ENCODE measurements at places on chromosomes 2 and 18.

GRCh38 chr2:50492477-50492851 is 539.5 kb downstream of the NRXN1 start:
- DNase-seq = peak; percentile 75

- no peak for DNase-seq
Measured at GRCh38 chr18:44411262-44411905, 269.3 kb upstream of the SETBP1 start.

GRCh38 chr2:60484133-60484645 is 69.3 kb downstream of the BCL11A start:
- DNase-seq = no peak

DNA sequence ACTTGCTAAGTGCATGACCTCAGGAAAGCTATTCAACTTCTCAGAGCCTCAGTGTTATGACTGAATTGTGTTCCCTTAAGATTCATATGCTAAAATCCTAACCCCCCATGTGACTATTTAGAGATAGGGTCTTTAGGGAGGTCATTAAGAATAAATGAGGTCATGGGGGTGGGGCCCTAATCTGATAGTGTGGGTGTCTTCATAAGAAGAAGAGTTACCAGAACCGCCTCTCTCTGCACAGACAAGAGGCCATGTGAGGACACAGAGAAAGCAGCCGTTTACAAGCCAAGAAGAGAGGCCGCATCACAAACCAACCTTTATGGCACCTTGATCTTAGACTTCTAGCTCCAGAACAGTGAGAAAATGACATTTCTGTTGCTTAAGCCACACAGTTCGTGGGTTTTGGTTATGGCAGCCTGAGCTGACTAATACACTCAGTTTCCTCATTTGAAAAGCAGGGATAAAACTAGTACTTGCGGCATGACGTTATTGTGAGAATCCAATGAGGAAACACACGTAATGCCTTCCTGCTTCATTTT is 9.9 kb downstream of the SH2D6 start:
- no peak for DNase-seq

- DNase-seq = peak; percentile 76
Measured at GRCh38 chr2:98412751-98413458, 31.8 kb upstream of the INPP4A start.

DNA sequence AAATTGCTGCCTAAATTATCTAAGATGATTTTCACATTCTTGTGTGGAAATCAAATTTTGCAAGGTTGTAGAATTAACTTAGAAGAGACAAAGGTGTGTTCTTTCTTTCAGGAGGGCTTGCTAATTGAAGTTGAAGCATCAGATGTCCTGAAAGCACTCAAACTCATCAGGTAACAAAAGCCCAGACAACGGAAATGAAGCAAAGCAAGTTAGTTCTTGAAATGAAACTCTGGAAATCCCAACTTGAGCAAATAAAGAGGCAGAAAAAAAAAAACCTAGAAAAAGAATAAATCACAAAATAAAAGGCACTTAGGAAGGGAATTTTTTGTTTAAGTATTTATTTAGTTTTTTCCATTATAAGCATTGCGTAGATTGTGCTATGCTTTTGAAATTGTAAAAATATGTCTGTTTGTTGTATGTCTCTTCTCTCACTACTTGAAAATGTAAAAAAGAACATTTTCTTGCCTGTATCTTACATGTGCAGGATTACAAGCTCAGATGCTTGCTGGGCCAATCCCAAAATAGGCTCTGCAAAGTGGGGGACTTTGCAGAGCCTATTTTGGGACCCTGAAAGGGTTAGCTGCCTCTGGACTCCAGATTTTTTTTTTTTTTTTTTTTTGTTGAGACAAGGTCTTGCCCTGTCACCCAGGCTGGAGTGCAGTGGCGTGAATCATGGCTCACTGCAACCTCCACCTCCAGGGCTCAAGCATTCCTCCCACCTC is 46.7 kb downstream of the FAM161A start:
- no peak for DNase-seq

DNA sequence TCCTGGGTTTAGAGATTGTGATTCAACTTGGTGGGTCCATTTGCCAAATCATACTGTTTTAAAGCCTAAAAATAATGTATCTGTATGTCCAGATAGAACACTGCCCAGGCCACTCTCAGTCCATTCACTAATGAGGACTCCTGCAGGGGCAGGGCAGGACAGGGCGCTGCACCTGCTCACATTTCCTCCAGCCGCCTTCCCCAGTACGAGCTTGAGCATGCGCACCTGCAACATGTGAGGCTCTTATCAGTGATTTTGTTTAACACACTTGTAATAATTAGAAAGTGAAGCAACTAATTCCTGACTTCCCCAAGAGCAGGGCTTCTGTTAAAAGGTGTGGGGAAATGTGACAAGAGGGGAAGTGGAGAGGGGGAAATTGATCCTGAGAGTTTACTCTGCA is 89.7 kb downstream of the AFF3 start:
- no peak for DNase-seq

DNA sequence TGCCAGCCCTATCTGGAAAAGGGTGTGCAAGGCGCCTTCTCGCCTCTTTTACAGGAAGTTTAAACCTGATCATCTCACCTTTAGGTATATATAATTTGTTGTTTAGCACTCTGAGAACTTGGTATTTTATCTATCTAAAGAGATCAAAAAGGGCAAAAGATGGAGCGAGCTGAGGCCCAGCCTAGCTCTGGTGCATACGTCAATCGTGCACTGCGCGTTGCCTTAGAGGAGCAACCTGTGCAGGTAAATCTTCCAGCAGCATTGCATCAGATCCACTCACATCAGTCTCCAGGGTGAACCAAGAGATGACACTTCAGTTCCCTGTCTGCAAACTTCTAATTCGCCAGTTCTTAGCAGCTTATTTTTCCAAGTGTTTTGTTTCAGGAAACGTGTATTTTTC is 15.4 kb downstream of the BCL11A start:
- DNase-seq = no peak

GRCh38 chr18:36405611-36406010 is 108.1 kb downstream of the FHOD3 start:
- no peak for DNase-seq

DNA sequence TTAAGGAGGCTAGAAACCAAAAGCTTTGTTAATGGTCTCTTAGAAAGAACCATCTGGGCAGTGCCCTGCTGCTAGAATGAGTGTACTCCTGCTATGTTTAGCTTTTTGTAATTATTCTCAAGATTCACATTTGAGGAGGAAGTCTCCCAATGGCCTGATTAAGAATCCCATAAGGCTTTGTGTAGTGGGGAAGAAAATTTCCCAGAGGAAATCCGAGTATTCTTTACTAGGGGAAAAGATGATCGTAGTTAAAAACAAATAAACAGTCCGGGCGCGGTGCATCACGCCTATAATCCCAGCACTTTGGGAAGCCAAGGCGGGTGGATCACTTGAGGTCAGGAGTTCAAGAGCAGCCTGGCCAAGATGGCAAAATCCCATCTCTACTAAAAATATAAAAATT is 117.9 kb downstream of the PTRHD1 start:
- no peak for DNase-seq

GRCh38 chr2:169838743-169839489 is 11.7 kb downstream of the UBR3 start:
- no peak for DNase-seq

- no peak for DNase-seq
Measured at GRCh38 chr2:212919238-212919637, 232.2 kb downstream of the IKZF2 start.

- DNase-seq = no peak
Measured at GRCh38 chr2:205463466-205464025, 218.8 kb upstream of the NRP2 start.

DNA sequence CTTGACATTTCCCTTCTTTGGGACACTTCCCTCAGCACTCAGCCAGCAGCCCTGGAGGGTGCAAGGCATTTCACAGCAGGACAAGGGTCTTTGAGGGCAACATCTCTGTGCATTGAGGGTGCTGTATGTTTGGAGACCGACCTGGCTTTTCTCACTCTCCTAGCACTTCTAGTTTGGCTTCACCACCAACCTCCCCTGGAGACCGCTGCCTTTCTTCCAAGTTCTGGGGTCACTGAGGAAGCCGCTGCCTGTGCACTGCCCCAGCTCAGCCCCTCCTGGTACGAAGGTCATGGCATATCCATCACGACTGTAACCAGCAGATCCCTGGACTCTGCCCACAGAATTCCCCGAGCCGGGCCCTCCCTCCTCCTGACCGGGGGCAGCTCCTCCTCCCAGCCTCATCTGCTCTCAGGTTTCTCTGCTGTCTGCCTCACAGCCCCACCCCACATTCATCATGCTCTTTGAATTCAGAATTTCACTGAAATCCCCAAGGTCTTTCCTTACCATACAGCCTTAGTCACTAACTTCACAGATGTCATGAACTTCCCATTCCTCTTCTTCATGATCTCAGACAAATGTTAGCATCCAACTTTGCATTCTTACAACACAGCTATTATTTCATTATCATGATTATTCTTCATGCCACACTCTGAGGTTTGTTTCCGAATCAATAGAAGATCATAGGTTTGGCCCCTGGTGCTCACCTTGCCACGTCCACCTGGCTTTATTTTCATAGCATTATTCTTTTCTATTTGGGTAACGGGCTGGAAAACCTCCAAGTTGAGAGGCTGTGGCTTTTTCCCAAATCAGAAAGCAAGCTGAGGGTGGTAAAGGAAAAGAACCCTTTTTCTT is 113.0 kb upstream of the COPS8 start:
- DNase-seq = no peak

GRCh38 chr2:2641541-2642410 is 310.7 kb upstream of the MYT1L start:
- DNase-seq = no peak

GRCh38 chr2:3126911-3127621 is 250.6 kb downstream of the EIPR1 start:
- no peak for DNase-seq

GRCh38 chr2:206969192-206969591 is 29.9 kb downstream of the CPO start:
- no peak for DNase-seq

- no peak for DNase-seq
Measured at GRCh38 chr2:166643980-166644379, 149.9 kb upstream of the SCN7A start.

- no peak for DNase-seq
Measured at GRCh38 chr2:134348239-134348638, 94.4 kb downstream of the MGAT5 start.

DNA sequence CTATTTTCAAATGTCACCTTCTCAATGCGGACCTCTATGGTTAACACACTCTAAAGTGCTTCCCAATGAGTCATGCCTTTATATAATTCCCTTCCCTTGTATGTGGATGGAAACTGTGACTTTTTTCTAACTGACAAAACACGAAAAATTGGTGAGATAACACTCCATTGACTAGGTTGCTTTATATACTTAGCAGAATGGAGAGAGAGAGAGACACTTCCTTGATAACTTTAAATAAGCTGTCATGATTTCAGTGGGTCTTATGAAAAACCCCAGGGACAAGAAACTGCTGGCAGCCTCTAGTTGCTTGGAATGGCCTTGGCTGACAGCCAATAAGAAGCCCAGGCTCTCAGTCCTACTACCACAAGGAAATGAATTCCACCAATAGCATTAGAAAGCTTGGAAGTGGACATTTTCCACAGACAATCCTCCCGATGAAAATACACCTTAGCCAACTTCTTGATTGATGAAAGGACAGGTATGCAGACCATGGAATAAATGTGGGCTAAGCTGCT is 322.2 kb downstream of the ZNF804A start:
- peak; percentile 36 for DNase-seq

DNA sequence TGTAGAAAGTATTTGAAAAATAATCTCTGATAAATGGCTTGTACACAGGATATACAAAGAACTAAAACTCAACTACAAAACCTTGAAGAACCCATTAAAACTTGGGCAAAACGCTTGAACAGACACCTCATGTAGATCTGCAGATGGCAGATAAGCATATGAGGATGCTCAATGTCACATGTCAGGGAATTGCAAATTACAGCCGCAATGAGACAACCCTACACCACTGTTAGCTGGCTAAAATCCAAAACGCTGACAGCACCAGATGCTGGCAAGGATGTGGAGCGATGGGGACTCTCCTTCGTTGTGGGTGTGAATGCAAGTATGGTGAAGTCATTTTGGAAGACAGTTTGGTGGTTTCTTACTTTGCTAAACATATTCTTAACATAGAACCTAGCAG is 53.7 kb downstream of the SNTG2 start:
- DNase-seq = no peak

- no peak for DNase-seq
Measured at GRCh38 chr2:187078297-187078696, 229.3 kb upstream of the ZSWIM2 start.

DNA sequence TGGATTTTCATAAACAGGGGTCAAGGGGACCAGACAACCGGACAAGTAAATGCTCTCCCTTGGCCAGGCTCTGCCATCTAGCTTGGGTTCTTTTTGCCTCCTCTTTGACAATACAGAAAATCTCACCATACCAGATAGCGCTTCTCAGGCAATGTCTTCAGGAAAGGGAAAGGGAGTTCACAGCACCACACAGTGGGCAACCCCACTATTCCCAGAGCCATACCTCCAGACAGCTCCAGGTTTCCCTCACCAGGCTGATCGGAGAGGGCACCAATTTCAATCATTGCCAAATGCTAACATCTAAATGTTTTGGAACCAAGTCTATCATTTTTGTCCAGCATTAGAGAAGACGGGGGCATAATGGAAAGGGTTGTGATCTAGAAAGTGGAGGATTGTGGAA is 28.1 kb downstream of the CCDC68 start:
- no peak for DNase-seq

Data from SK-MEL-5 (cell line).